Stimulated activated CD8-positive, alpha-beta memory T cell treated with anti-CD3 and anti-CD28 coated beads, Interleukin-15, amount 100 ng/mL, for 24 hours (primary cell): ENCODE measurements at places on chromosomes 4 and X.

- DNase-seq = no peak
These were observed 178.3 kb downstream of the MAPK10 start for GRCh38 chr4:86181585-86181984.

DNA sequence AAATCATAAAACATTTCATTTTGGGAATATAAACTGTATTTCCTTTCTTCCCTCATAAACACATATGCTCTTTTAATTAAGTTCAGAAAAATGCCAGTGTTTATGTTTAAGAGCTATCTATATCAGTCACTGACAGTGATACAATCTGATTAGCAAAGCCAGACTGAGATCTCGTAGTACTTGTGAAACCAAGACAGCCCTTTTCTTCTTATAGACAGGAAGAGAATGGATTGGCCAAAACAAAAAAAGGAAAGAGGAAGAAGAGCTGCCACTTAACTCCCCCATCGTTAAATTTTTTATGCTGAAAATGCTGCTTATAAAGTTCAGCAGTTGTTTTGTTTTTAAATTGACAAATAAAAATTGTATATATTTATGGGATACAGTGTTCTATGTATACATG, 87.4 kb downstream of the PLAC1 start:
- DNase-seq = no peak

DNA sequence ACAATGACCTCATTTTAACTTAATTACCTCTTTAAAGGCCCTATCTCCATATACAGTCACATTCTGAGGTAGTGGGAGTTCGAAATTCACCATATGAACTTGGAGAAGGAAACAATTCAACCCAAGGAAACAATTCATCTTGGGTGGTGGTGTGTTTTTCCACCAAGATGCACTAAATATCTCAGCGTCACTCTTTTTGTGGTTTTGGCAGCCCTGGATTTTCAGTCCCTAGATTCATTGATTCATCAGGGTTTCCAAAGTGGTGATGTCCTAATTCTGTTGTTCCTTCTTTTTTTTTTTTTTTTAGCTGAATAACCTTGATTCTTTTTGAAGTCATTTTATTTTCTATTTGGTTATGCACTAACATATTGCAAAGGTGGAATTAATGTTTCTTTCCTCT, 162.6 kb upstream of the RAPGEF2 start:
- DNase-seq = no peak

GRCh38 chrX:147749308-147749707, 162.4 kb upstream of the FMR1 start:
- no peak for DNase-seq

DNA sequence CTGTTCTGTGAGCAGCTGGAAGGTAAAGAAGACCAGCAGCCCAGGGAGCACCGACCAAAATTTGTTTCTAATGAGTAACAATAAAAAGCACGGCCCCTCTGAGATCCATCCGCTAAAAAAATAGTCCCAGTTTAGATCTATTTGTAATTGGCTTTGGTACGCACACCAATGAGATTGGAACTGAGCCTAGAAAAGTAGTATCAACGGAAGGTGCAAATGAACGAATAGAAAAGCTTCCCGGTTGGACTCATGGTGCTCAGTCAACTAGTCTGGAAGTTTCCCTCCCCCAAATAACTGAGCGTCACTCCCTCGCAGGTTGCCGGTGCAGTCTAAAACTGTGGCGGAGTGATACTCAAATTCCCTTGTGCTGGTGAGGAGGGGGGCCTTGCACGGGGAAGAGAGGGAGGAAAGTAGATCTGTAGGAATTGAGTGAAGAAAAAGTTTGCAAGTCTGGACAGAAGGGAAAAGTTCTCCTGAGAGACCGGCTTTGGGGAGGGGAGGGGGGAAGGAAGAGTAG, at the start of gene COL4A5:
TSS of gene COL4A5 (plus strand) at position 413 of the 517 bp plus-strand sequence. CDS start 288 bp downstream, outside the sequence.
- DNase-seq = no peak

GRCh38 chr4:14513471-14513870, 488.8 kb upstream of the CPEB2 start:
- no peak for DNase-seq

DNA sequence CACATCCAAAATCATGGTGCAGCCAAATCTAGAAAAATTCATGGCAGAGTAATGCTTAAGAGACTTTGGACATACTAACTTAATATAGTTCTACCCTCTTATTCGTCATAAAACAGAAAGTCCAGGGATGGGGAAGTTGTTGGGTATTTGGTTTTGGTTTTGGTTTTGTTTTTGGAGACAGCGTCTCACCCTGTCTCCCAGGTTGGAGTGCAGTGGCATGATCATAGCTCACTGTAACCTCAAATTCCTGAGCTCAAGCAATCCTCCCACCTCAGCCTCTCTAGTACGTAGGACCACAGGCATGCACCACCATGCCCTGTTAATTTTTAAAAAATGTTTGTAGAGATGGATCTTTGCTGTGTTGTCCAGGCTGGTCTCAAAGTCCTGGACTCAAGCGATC, 271.8 kb upstream of the TENM3 start:
- no peak for DNase-seq

GRCh38 chrX:20980426-20980825, 393.8 kb upstream of the CNKSR2 start:
- DNase-seq = no peak
